ENCODE measurements at places on chromosomes 1 and 21. TPM values are rescaled to one million over a fixed set of nuclear protein-coding genes. Genes with fewer than 3 reads are reported as not detected.

UBIAD1 gene
- 14.0 TPM for total RNA-seq

SLC25A34 gene
- 1.5 TPM for total RNA-seq

TSHB gene
- total RNA-seq, result not detected

TNFRSF14 gene
- total RNA-seq, result 95.0 TPM

ZNF436 gene
- total RNA-seq, result 19.8 TPM

GBP1 gene
- total RNA-seq, result 17.9 TPM

COL6A1 gene
- 127 TPM for total RNA-seq

TEX38 gene
- 0.35 TPM for total RNA-seq

SMCP gene
- total RNA-seq, result not detected

PDC gene
- not detected for total RNA-seq

CCDC18 gene
- 3.9 TPM for total RNA-seq

CCDC30 gene
- 18.0 TPM for total RNA-seq

REN gene
- total RNA-seq, result 32.4 TPM

GRCh38 chr21:33998402-33998801 is 75.0 kb upstream of the MRPS6 start:
- no peak for DNase-seq
- H3K4me1 ChIP-seq, result no peaks in the 10 kb centered on the region
- H3K27me3 ChIP-seq, result no peaks in the 10 kb centered on the region
- no peaks in the 10 kb centered on the region for H3K36me3 ChIP-seq
- no peak overlapping the region for H3K4me3 ChIP-seq

- H3K36me3 ChIP-seq, result no peaks in the 10 kb centered on the region
- no peak overlapping the region for H3K4me3 ChIP-seq
- H3K27me3 ChIP-seq, result no peaks in the 10 kb centered on the region
These were observed 4.0 kb upstream of the LACTBL1 start for GRCh38 chr1:22976461-22977243.

- no peak overlapping the region for H3K4me3 ChIP-seq
- peak; percentile 68 for DNase-seq
- H3K27me3 ChIP-seq, result no peaks in the 10 kb centered on the region
- H3K4me1 ChIP-seq, result peaks cover 2% of the 10 kb centered on the region
- peak overlapping the region; percentile 69 for H3K27ac ChIP-seq
- H3K36me3 ChIP-seq, result no peaks in the 10 kb centered on the region
These were observed 403 bp downstream of the MXRA8 start for GRCh38 chr1:1357871-1358432.

DNA sequence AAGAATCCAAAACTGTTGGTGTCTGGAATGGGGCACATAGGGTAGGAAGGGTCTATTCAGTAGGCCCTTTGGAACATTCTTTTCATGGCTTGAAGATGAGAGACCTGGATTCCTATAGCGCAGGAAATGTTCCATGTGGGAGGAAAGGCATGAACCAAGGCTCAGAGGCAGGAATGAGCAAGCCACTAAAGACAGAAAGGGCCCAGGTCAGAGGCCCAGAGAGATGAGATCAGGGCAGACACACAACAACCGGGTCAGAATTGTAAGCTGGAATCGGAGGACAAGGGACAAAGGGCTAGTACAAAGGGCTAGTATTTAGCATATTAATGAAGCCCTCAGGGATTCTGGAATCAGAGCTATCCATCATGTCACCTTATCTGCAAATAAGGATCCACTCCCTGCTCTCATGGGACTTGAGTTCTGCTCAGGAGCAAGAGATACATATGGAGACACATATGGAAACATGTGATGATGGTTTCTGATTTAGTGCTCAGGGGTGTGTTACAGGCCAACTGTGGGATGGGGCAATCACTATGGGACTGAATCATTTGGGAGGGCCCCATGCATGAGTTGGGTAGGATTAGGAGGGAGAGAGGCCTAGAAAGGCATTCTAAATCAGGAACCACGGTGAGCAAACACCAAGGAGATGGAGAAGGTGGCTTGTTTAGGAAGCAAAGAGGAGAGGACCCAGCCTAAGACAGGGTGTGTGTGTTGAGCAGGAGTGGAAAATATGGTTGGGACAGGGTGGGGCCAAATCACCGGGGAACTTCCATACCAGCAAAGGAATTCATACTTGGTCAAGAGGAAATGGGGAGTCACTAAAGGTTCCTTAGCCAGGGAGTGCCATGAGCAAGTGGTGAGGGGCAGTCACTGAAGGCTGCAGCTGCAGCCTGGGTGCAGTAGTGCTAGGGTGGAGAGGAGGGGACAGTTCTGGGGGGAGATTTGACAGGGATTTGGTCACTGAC is 8.6 kb downstream of the NECTIN4 start:
- H3K27me3 ChIP-seq, result no peaks in the 10 kb centered on the region
- H3K4me1 ChIP-seq, result no peaks in the 10 kb centered on the region
- DNase-seq, result no peak
- H3K36me3 ChIP-seq, result no peaks in the 10 kb centered on the region
- H3K4me3 ChIP-seq, result no peak overlapping the region
- H3K27ac ChIP-seq, result no peak overlapping the region

DNA sequence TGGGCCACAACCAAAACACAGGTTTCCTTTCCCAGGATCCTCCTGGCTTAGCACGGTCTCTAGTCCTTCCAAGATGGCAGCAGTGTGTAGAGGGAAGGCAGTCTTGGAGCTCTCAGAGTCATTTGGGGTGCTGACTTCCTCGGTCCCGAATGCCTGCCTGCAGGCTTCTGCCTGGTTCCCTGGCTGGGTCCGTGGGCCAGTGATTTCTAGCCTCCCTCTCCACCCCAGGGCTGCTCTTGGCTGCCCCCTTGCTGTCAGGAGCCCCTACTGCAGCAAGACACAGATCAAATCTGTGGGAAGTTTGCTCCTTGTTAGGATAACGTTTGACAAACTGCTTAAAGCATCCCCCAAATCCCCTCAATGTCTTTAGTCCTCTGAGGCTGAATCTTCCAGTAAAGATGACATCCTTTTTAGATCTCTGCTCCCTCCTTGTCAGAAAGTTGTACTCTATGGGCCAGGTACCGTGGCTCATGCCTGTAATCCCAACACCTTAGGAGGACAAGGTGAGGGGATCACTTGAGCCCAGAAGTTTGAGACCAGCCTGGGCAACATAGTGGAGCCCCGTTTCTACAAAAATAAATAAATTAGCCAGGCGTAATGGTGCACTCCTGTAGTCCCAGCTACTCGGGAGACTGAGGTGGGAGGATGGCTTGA is 272.5 kb downstream of the RRAGC start:
- H3K36me3 ChIP-seq, result no peaks in the 10 kb centered on the region
- H3K27ac ChIP-seq, result no peak overlapping the region
- H3K27me3 ChIP-seq, result no peaks in the 10 kb centered on the region
- no peaks in the 10 kb centered on the region for H3K4me1 ChIP-seq

- H3K27ac ChIP-seq, result no peak overlapping the region
- no peak overlapping the region for H3K4me3 ChIP-seq
These were observed 148.6 kb downstream of the SYF2 start for GRCh38 chr1:25083481-25084345.

DNA sequence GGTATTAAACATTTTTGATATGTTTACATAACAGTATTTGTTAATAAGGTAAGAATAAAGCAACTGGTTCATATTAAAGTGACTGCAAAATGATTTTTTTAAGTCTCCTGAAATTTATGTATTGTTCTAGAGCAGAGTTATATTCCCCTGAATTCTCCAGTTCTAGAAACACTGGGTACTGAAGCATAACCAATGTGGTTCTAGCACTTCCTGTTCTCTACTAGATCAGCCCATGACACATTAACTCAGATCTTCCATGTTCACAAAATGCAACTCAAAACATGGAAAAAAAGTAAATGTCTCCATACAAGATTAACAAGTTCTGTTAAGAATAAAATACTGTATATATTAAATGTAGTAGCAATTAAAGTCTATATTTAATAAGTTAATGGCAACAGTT is 3.9 kb downstream of the NEGR1 start:
- no peak overlapping the region for H3K27ac ChIP-seq
- no peaks in the 10 kb centered on the region for H3K27me3 ChIP-seq
- no peaks in the 10 kb centered on the region for H3K36me3 ChIP-seq
- H3K4me1 ChIP-seq, result no peaks in the 10 kb centered on the region

- H3K27ac ChIP-seq, result no peak overlapping the region
- no peak for DNase-seq
- no peaks in the 10 kb centered on the region for H3K36me3 ChIP-seq
- no peak overlapping the region for H3K4me3 ChIP-seq
- H3K4me1 ChIP-seq, result no peaks in the 10 kb centered on the region
These were observed 182.0 kb downstream of the LMX1A start for GRCh38 chr1:165174491-165174890.

- DNase-seq, result no peak
- no peaks in the 10 kb centered on the region for H3K4me1 ChIP-seq
- H3K27ac ChIP-seq, result no peak overlapping the region
These were observed 57.8 kb upstream of the RAVER2 start for GRCh38 chr1:64686828-64687724.

- H3K36me3 ChIP-seq, result no peaks in the 10 kb centered on the region
- no peaks in the 10 kb centered on the region for H3K27me3 ChIP-seq
- no peak for DNase-seq
- no peak overlapping the region for H3K27ac ChIP-seq
- no peaks in the 10 kb centered on the region for H3K4me1 ChIP-seq
These were observed 2.6 kb downstream of the CTNNBIP1 start for GRCh38 chr1:9907441-9907840.

DNA sequence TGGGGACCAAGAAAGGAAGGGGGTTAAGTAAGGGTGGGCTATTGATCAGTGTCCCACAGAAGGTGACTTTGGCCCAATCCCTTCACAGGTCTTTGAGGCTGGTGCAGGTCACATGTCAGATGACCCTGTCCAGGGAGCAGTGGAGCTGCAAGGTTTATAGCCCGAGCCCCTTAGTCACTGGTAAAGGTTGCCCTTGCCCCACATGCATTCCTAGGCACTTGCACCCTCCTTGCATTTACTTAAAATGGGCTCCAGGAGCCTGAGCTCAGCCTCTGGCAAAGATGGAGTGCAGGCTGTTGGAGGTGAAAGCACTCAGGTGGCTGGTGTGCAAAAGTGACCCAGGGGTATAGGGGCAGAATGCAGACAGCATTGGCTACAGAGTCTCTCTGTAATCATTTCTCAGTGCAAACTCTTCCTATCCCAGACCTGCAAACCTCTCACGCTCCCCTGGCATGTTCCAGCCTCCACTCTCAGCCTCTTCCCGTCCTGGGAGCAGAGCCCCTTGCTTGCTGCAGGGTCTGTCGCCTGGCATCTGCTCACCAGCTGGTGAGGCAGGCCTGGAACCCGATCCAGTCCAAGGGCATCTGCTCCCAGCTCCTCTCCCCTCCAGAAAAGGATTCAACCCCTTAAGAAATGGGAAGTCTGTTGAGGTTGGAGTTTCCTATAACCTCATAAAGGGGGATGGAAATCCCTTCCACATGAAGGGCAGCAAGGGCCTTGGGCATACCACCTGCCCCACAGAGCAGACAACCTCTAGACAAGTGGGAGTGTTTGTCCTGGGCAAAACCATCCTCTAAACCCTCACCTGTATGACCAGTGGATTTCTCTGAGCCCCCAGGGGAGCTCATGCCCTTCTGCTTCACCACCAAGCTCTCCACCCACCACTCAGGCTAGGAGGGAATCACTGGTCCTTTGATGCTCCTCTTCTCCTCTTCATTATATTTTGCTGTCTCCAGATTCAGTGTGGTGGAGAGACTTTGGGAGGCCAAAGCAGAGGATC is 23.1 kb upstream of the PTPRF start:
- H3K36me3 ChIP-seq, result no peaks in the 10 kb centered on the region
- H3K4me1 ChIP-seq, result no peaks in the 10 kb centered on the region
- H3K27me3 ChIP-seq, result no peaks in the 10 kb centered on the region
- no peak for DNase-seq
- no peak overlapping the region for H3K4me3 ChIP-seq

GRCh38 chr1:115135681-115136080 is 46.4 kb upstream of the TSPAN2 start:
- H3K4me3 ChIP-seq, result no peak overlapping the region
- H3K27me3 ChIP-seq, result no peaks in the 10 kb centered on the region
- no peaks in the 10 kb centered on the region for H3K4me1 ChIP-seq
- no peaks in the 10 kb centered on the region for H3K36me3 ChIP-seq
- H3K27ac ChIP-seq, result no peak overlapping the region
- no peak for DNase-seq

Data from kidney (tissue), 22 donors.